ENCODE measurements at places on chromosomes 12 and 14.

DNA sequence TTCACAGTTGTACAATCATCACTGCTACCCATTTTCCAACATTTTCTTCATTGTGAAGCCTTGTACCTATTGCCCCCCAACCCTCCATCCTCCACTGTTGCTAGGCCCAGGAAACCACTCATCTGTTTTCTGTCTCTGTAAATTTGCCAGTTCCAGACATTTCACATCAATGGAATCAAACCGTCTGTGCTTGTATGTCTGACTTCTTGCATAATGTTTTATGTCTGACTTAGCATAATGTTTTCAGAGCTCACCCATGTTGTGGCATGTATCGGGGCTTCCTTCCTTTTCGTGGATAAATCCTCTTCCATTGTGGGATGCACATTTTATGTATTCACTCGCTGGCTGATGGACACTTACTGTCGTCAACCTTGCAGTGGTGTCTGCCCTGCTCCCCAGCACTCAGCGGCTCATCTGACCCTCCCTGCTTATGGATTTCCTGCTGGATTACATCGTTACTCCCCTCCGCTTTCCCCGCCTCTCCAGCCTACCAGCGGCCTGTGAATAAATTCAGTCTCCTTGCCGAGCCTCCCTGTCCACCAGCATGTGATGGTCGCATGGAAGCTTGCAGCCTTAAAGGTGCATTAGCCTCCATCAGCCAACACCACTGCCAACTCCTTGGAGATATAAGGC lies 727.6 kb upstream of the TMEM132C start:
- no peak for DNase-seq

DNA sequence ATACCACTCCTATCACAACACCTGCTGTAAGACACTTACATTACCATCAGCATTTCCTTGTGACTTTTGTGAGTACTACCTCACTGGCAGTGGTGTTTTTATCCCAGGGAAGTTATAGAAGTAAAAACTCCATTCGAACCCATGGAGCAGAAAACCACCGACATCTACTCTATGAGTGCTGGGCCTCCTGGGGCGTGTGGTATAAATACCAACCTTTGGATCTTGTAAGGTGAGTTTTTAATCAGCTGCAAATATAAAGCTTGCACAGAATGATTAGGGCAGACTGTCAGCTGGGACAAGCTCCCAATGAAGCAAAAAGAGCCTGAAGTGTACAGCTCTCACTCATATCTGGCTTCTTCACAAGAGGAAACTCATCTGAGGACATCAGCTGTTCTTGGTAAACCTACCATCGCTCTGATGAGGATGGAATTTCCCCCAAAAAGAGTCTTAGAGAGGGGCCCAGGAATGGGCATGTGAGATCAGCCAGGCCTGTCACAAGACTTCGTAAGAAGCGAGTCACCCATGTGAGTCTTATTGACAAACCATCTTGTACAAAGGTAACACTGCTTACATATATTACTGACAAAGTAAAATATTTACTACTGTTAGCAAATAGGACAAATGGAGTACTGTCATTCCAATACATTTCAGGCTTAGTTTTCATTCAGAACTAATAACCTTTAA lies 170.0 kb downstream of the SLC5A8 start:
- no peak for DNase-seq

DNA sequence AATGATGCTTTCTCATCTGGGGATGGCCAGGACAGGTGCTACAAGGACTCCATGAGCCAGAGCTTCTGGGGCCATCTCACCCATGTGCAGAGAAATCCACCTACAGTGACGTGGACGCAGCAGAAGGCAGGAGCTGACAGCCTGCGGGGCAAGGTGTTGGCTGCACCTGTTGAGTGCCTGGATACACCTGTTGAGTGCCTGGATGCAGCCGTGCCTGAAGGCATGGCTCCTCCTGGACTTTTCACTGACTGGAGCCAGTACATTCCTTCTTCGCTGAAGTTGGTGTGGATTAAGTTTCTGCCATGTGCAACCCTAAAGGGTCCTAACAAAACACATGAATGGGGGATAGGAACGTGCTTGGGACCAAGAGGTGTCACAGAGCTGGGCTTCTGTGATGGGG lies 7.4 kb upstream of the DIO3 start:
- no peak for DNase-seq

DNA sequence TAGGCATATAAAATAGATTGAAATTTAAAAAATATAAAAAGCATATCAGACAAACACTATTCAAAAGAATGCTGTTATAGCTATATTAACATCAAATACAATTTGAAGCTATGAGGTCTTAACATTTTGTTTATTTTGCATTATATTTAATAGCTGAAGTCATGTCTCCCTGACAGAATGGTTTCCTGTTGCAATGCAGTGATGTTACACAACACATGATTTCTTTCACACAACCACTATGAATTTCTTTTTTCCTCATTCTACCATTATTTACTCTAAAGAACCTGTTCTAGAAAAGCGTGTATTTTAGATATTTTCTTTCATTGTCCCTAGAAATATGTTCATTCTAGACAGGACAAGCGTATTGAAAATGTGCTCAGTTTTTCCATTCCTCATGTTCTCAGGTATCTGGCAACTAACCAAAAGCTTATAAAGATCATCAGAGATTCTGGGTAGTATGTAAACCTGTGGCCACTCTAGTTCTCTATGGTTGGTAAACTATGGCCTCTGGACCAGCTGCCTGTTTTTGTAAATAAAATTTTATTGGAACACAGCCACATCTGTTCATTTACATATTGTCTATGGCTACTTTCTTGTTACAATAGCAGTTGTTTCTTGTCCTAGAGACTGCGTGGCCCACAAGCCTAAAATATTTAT lies 183.8 kb downstream of the FOXA1 start:
- no peak for DNase-seq

- DNase-seq: no peak
Measured at GRCh38 chr14:36582874-36583241, 444 bp upstream of the NKX2-8 start.

- no peak for DNase-seq
Measured at GRCh38 chr14:69262516-69262915, 2.6 kb downstream of the GALNT16 start.

DNA sequence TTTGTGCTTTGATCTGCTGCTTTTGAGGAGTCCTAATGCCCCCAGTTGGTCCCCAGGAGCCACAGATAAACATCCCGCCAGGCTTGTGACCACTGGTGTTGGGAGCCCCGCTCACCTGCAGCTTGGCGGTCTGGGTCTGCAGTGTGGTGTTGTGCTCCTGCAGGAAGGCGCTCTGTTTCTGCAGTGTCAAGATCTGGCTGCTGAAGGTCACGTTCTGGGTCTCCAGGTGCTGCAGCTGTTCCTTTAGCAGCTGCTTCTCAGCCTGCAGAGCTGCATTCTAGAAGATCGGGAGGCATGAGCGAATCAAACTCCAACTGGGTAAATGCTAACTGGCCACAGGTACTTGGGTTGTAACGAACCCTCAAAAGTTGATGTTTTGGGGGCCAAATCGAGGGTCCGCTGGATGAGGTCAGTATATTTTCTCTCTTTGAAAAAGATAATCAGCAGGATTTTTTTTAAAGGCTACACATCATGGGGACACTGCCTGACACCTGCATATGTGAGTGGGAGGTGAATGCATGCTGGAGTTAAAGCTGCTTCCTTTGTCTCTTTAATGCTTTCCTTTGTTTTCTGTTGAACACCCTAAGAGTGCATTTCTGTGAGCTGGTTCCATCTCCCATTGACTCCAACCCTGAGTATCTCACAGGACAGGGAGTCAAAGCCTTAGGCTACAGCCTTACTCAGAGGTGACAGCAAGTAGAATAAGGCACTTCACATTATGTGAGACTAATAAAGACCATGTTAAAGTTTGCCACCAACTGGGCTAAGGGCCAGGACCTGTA lies 61.3 kb upstream of the GPR68 start:
- DNase-seq: no peak

DNA sequence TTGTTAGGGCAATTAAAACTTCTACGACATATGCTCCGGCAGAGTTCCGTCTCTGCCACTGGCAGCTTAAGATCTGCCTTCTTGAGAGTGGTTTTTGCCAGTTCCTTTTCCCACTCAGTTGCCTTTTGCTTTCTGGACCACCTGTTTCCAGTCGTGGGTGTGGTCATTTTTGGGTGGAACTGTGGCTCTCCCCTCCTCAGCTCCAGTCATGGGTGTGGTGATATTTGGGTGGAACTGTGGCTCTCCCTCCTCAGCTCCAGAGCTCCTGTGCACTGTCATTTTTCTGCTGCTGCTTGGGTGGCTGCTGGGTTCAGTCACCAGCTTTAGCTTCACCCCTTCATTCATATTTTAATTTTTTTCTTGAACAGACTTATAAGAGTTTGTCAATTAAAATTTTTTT lies 25.3 kb downstream of the WDR20 start:
- DNase-seq: no peak

- no peak for DNase-seq
Measured at GRCh38 chr12:42282294-42282693, 43.6 kb downstream of the ZCRB1 start.

GRCh38 chr12:79127271-79127751 lies 262.7 kb downstream of the SYT1 start:
- no peak for DNase-seq

GRCh38 chr14:26548406-26548805 lies 49.4 kb downstream of the NOVA1 start:
- no peak for DNase-seq

DNA sequence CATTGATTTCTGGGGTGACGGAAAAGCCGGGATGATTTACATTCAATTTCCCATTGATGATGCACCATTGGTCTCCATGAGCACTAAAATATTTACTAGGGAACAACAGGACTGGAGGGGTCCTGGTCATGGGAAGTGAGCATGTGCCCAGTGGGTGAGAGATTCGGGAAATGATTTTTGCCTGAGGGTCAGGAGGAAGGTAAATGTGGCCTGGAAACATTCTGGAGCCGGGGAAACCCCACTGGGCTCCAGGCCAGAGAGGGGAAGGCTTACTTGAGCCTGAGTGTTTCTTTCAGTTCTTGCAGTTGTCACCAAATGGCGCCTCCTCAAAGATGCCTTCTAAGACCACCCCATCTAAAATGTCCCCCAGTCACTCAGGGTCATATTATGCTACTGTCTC lies 532.3 kb upstream of the TBX3 start:
- no peak for DNase-seq

- no peak for DNase-seq
Measured at GRCh38 chr14:33230021-33230420, 291.3 kb downstream of the NPAS3 start.

DNA sequence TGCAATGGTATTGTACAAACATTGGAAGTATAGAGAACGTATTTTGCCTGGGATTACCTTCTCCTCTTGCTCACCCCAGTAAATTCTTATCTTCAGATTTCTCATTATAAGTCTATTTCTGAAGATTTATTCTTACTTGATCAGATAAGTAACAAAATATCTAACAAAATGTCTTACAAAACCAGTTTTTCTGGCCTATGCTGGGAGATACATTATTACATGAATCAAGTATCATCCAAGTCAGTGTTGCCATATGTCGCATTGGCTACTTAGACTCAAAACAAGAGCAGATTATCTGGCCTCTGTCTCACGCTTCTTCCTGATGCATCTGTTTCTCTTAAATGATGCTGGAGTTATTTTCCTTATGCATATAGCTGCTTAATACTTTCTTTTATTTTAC lies 408.5 kb downstream of the CCER1 start:
- no peak for DNase-seq

DNA sequence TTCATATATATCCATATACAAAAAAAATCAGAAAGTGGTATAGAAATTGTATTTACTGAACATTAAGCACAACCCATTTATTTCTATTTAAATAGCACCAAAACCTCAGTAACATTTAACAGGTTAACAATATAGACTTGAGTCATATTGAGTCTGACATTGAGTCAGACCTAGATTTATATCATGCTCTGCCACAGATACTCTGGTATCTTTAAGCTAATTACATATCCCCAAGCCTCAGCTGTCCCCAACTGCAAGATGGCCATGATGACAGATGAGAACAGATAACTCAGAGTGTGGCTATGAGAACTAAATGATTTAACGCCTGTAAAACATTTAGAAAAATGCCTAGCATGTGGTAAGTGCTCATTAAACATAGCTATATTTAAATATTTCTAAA lies 40.3 kb downstream of the IFNG start:
- no peak for DNase-seq

DNA sequence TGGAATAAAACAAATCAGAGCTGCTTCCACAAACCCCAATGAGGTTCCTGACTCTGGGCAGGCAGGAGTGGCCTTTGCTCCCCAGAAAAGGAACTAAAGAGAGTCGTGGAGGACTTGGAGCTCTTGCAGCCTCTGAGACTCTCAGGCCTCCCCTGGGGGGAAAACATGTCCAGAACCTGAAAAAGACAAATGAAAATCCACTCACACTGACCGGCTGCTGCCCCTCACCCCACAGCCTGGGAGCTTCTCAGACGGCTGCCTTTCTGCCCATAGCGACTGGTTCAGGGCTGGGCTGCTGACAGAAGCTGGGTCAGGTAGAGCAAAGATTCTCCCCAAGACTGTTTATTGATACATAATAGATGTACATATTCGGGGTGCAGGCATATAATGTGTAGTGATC lies 356.0 kb downstream of the ADGRD1 start:
- DNase-seq: no peak

- DNase-seq: no peak
Measured at GRCh38 chr14:103699901-103700752, 15.1 kb downstream of the XRCC3 start.

DNA sequence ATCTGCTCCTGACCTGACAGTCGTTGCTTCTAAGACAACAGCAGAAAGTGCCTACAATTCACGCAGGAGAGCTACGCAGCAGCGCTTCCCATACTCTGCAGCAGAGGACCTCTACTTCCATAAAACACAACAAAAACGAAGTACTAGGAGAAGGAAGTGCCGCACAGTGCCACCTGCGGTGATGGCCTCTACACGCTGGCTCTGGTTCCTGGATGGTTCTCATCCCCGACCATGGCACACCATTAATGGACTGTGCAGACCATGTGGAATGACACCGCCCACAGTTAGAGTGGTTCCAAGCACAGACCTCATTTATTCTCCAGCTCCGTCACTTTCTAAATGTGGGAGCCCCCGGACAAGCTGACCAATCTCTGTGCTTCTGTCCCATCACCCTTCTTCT lies 28.3 kb downstream of the TPCN1 start:
- DNase-seq: no peak

GRCh38 chr12:7264538-7264937 lies 39.3 kb upstream of the ACSM4 start:
- no peak for DNase-seq

DNA sequence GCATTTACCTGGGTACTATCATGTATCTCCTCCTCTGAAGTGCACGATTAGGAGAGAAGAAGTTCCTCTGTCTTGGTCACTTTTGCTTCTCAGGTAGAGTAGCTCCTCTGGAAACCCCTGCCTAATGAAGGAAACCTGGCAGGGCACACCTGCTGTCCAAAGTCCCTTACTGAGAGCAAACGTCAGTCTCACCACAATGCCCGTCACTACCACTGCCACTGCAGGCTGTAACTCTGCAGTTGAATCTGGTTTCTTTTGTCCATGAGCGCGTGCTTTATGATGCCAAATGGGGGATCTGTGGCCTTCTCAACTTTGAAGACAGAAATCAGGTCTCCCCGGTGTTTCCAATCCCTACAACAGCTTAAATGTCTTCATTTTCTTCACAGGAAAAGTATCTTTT lies 1068.6 kb downstream of the BCL11B start:
- DNase-seq: no peak

- DNase-seq: no peak
Measured at GRCh38 chr12:14207905-14208551, 157.5 kb upstream of the ATF7IP start.

GRCh38 chr14:64758025-64758521 lies 53.8 kb downstream of the PLEKHG3 start:
- DNase-seq: no peak

All from pulmonary artery endothelial cell (primary cell).